Stimulated activated CD4-positive, alpha-beta T cell treated with anti-CD3 and anti-CD28 coated beads, Interleukin-1b, Interleukin-23, amount 100 ng/mL, for 1 hour (primary cell): ENCODE measurements at places on chromosomes 6 and 20.

GRCh38 chr6:160226118-160226591 lies 32.5 kb downstream of the SLC22A2 start:
- no peak for DNase-seq

- DNase-seq = no peak
Observed at GRCh38 chr6:76876922-76877553, 586.3 kb downstream of the HTR1B start.

DNA sequence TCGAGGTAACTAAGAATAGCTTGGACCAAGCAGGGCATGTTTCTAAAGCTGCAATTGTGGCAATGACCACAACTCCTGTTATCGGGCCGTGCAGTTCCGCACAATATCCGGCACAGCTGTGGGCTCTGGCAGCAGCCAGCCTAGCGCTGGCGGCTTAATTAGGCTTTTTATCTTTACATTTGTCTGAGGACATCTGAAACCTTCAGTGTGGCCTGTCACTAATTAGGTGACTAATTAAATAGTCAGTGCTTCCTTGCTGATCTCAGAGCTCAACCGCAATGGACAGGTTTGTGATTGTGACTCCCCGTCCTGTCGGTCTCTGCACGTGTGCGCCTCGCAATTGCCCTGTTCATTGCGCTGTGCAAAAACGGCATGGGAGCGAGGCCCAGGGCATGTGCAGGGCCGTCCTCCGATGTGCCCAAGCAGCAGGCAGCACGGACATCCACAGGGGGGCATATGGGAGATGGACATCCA lies 134.8 kb upstream of the INSM1 start:
- DNase-seq = no peak

- DNase-seq = no peak
Observed at GRCh38 chr20:51647674-51648570, 105.4 kb upstream of the NFATC2 start.

DNA sequence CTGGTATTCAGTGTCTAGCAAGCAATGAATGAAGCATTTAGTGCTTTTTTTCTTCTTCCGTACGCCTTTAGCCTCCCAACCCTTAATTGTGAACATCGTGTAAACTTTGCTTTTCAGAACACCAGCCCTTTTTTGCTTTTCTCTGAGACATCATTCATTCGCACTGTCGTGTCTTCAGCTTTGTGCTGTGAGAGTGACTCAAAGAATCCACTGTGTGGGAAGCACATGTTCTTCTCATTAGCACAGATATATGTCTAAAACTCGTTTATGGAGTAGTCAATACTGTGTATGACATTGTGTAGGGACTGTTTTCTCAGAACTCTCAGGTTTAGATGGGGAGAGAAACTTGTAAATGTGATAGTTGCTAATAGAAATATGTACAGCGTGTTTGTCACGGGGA lies 279.1 kb downstream of the FARS2 start:
- no peak for DNase-seq

DNA sequence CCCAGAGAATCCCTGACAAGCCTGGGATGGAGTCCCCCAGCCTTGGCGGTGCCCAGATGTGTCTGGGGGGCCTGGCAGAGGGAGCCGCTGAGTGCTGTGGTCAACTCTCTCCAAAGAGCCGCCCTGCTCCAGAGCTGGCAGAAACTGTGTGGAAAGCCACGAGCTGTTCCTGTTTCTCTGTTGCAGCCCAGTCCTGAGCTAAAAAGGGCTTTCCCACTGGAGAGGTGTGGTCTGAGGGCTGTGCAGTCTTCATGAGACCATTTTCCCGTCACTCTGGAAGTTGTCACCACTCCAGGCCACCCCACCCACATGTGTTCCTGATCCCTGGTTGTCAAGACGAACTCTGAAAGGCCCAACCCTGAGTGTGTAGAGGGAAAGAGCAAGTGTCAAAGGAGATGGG lies 99.7 kb upstream of the KCNK16 start:
- no peak for DNase-seq

DNA sequence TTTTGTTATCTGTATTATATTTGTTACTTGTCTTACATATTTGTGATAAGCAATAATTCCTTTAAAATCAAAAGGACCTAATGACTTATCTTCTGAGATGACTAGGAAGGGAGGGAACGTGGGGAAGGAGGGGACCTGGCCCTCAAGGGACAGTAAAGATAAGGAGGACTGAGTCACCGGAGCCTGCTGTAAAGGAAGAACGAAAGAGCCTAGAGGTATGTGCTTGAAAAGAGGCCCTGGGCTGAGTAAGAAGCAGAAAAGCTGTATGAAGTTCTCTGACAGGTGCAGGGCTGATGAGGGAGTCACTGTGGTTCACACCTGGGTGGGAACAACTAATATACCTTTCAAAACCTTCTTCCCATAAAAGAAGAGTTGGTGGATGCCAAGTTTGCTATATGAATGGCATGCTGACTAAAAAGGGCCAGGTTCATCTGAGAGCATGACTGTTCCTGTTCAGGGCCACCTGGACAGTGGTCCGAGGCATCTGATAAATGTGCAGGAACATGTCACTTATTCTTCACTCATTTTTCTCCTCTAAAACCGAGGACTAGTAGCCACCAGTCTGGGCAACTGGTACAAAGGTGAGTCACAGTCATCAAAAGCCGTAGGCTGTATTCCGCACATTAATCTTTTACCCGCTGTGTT lies 111.3 kb downstream of the TNFAIP3 start:
- no peak for DNase-seq

DNA sequence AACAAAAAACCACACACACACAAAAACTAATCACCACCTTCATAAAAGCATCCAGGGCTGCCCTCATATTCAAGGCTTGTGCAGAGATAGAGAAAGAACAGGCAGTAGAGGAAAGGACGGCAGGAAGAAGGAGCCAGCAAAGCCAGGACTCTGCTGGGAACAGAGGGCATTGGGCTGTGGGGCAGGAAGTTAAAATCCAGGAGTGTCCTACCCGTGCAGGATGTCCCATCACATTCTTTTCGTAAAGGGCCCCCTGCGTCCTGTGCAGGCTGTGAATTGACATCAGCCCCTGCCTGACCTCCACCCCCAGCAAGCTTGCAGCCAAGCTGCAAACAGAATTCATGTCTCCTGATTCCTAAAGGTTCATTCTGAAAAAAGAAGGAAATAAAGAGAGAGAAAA lies 96.4 kb upstream of the AKAP12 start:
- no peak for DNase-seq

DNA sequence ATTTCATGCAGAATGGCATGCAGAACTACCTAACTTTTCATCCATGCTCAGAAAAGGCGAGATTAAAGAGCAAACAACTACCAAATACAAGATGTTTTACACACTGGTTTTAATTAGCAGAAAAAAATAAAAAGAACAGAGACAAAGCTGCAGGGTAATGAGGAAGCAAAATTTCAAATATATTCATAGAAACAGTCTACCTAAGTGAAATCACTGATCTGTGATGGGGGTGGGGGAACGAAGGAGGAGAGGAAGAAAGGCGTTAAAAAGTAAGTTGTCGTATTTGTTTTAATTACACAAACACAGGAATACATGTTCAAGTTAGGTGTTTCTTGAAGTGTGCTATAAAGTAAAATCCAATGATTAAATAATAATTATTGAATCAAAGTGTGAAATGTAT lies 42.1 kb downstream of the MAP3K7 start:
- DNase-seq = no peak

- DNase-seq = no peak
Observed at GRCh38 chr20:62933966-62934365, 4.0 kb upstream of the GID8 start.

DNA sequence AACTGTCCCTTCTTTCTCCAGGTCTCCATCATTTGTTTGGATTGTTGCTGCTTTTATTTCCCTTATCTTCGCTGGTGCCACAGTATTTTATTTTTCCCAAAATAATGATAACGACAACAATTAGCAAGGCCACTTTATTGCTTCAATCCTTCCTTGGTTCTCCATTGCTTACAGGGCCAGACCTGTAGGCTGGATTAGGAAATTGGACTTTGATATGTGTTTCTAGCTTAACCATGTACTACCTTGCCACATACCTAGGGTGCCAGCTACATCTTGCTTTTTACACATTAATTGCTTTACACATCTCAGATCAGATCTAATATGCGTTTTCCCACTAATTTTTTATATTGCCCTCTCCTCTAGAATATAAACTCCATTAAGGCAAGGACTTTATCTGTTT lies 195.4 kb downstream of the HIVEP2 start:
- DNase-seq = no peak

DNA sequence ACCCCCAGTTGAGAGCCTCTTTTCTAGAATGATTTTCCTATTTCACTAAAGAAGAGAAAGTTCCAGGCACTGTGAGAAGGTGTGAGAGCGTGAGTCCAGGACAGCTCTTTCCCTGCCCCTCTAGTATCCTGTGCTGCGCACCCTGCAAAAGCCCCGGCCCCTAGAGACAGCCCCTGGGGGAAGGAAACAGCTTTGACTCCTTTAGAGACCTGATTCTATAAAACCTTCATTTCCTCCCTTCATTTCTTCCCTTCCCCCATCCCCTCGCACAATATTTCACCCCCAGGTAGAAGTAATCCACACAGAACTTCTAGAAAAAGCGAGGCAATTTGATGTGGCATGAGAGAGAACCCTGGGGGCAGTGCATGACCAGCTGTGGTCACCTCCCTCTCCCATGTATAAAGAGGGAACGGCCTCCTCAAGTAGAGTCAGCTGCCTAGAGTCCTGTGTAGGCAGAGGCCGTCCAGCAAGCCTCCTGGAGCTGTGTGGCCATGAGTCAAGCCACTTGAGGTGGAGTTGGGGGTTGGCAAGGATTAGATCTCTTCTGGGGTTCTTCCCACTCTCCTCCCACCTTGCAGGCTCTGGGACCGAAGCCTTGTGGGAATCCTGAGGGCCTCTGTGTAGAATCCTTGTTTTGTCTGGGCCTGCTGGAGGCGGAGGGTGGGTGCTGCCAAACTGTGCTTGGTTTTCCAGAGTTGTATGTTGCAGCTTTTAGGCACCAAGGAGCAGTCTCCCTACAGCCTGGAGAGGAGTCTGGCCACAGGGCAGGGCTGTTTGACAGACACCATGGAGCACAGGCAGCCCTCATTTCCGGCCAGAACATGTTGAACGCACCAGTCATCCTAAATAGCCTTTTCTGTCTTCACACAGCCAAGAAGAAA lies 41.7 kb downstream of the CHMP4B start:
- no peak for DNase-seq

DNA sequence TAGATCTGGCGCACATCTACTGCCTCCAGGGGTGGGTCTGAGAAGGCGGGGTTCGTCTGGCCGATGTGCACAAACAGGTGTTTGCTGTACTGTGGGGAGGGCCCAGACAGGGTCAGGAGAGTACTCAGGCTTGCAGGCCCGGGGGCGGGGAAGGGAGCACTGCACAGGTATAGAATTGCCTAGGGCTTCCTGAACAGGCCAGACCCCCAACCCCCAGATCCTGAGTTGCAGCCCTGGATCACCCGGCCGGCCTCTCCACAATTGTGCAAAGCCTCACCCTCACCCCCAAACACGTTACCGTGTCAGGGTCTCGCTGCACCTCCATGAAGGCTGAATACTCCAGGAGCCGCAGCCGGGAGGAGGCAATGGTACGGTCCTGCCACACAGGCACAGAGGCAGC lies 7.8 kb downstream of the RPL10A start:
- DNase-seq = no peak

DNA sequence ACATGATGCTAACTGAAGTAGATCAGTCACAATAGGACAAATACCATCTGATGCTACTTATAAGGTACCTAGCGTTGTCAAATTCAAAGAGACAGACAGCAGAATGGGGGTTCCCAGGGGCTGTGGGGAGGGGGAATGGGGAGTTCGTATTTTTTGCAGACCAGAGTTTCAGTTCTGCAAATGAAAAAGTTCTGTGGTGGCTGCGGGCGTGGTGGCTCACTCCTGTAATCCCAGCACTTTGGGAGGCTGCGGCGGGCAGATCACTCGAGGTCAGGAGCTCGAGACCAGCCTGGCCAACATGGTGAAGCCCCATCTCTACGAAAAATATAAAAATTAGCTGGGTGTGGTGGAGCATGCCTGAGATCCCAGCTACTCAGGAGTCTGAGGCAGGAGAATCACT lies 68.1 kb downstream of the SLC22A23 start:
- DNase-seq = no peak

GRCh38 chr6:165845493-165845892 lies 182.5 kb upstream of the PDE10A start:
- no peak for DNase-seq

GRCh38 chr20:23021951-23022350 lies 13.2 kb upstream of the SSTR4 start:
- no peak for DNase-seq

DNA sequence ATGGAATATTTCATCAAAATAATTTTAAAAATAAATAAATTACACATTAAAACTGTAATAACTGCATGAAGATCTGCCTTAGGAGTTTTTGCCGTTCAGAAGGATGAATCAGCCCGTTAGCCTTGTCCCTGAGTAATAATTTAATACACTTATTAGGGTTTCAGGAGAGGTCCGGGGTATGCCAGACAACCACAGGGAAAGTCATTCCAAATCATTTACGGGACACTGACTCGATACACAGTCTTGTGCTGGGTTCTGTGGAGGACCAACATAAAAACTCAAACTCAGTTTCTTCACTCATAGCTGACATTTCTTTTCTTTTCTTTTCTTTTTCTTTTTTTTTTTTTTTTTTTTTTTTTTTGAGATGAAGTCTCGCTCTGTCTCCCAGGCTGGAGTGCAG lies 735 bp upstream of the LY6G6F start:
- no peak for DNase-seq

GRCh38 chr6:6931071-6932025 lies 176.4 kb upstream of the RREB1 start:
- no peak for DNase-seq

GRCh38 chr20:34834459-34834893 lies 9.0 kb upstream of the NCOA6 start:
- no peak for DNase-seq

GRCh38 chr6:136582711-136583471 lies 32.7 kb upstream of the MAP7 start:
- no peak for DNase-seq

DNA sequence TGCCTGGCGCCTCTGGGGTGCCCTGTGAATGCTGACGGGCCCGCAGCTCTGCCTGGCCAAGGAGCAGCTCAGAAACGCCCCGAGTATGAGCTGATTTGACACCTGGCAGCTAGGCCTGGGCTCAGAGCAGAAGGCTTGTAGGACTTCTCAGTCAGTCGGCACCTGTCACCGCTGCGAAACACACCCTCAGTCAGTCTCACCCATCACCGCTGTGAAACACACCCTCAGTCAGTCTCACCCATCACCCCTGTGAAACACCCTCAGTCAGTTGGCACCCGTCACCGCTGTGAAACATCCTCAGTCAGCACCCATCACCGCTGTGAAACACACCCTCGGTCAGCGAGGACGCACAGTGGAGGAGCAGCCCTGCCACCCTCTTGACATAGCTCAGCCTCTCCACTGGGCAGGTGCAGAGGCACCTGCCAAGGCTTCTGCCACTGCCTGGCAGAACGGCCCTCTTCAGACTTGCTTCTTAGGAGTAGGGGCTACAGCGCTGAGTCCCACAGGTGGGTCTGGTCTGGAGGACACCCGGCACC lies 109.0 kb downstream of the PSMB1 start:
- no peak for DNase-seq
